Right ventricle myocardium inferior (tissue), 1 donor: ENCODE measurements at places on chromosomes 7 and 10.

DNA sequence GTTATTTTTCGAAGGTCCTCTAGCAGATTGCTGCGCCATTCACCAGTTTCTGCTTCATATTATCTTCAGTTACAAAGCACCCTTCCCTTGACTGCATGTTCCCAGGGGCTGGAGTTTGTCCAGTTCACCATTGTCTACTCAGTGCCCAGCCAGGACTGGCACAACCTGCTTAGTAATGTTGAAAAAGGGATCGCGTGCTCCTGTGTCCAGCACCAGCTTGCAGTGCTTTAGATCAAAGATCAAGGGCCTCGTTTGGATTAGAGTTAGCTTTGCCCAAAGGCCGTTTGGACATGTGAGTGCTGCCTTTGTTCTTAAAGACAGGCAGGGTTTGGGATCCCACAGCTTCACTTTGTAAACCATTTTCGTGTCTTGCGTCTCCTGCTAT lies 867 bp downstream of the ATP6V0E2 start:
- DNase-seq, result no peak

DNA sequence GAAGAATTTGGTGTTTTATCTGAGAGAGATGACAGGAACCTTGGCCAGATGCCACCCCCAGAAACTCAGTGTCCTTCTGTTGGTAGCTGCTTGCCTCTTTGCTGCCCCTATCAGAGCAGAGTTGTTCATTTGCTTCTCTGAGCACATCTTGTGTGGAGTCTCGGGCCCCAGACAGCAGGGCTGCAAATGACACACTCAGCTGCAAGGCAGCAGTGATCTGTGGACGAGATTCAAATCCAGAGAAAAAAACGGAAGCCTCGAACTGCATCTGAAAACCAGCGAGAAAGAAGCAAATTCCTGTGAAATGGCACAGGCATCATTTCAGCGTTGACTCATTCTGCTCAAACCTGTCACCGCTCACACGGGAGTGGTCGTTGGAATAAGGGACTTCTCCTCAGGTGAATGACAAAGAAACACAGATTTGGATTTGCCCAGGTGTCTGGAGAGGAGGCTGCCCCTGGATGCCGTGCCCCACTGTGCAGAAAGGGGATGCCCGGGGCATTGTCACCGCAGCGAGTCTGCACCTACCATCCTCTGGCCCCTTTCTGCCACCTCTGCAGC lies 144.7 kb downstream of the PFKFB3 start:
- no peak for DNase-seq

GRCh38 chr10:77187376-77187999 lies 450.1 kb downstream of the KCNMA1 start:
- DNase-seq, result no peak

DNA sequence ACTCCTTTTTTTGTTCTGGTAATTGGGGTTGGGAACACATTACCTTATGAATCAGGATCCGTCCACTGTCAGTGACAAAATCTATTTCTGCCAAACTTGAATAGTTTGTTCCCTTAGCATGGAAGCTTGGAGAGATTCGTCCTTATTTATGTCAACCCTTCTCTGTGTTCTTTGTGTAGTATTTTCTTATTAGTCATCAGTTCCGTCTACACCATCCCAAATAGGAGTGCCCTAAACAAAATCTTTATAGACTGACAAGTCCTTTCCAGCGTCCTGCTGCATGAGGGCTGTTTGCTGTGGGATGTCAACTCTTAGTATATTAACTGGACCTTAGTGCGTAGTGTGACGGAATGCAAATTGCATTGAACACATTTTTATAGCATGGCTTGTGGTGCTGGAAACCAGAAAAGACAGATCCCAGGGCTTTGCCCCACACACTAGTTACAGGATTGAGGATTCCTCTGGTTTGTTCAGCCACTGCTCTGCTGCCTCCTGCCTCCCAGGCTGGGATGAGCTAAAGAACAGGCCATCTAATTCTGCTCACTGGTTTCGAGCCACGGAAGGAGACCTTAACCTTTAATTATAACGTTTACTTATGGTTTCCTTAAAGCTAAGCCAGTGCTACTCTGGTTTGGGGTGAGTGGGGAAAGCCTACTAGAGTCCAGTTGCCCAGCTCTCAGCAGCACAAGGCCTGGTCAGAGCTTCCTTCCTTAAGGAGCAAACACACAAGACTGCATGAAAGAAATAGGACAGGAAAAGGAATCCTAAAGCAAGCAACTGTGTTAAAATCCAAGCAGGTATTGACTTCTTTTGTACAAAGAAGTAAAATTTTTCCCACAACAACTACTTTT lies 194.4 kb downstream of the CCSER2 start:
- no peak for DNase-seq

GRCh38 chr7:116950889-116951351 lies 2.4 kb upstream of the ST7 start:
- no peak for DNase-seq

DNA sequence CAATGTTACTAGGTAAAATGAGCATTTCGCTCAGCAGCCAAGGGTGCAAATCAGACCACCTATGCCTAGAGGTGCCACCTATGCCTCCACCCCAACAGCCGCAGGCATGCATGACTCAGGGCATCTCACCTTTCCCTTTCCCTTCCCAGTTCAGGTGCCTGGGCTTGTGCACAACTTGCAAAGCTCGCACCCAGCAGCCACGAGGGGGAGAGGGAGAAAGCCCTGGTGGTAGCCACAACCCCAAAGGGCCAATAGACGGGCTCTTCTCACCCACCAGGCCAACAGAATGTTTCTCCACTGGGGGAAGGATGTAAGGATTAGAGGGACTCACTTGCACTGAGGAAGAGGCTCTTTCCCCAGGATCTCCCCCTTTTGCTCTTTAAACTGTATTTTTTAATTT lies 462.3 kb upstream of the PCDH15 start:
- no peak for DNase-seq

GRCh38 chr7:70655694-70656093 lies 476.2 kb upstream of the GALNT17 start:
- DNase-seq, result no peak

- DNase-seq, result no peak
Measured at GRCh38 chr7:87779806-87780205, 96.4 kb downstream of the SLC25A40 start.

GRCh38 chr7:157519246-157519645 lies 182.4 kb downstream of the DNAJB6 start:
- no peak for DNase-seq

- DNase-seq, result no peak
Measured at GRCh38 chr7:7653593-7654187, 13.1 kb downstream of the UMAD1 start.

- DNase-seq, result no peak
Measured at GRCh38 chr10:128174581-128175559, 48.6 kb upstream of the MKI67 start.

DNA sequence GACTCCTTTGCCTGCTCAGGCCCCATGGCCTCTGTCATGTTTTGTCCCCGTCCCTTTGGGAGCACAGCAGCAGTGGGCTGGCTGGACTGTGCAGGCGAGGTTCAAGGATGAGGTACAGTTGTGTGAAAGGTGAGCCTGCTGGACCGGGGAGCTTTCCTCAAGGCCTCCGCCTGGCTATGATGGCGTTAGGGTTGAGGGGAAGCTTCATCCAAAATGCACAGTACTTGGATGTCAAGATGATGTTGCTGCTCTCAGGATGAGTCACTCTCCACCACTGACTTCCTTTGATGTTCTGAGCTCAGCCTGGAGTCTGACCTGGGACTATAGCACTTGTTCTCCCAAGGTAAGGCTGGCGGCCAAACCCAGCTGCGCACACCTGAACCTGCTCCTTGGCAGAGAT lies 152.7 kb upstream of the SHH start:
- no peak for DNase-seq

DNA sequence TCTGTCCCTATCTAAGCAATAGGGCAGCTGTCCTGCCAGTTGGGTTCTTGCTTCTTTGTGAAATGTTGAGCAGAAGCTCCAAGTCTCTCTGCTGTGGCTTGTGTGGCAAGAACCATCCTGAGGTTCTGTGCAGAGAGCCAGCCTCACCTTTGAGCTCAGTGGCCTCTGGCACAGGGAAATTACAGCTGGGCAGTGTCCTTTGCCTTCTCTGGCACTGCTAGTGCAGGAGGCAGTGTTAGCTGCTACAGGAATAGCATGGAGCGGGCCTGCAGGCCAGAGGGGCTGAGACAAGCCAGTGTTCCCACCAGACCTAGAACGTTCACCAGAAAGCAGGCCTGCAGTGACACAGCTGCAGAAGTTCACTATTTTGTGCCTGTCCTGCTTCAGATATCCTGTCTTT lies 1.8 kb downstream of the PRXL2A start:
- DNase-seq, result no peak

GRCh38 chr7:45918556-45918955 lies 2.5 kb downstream of the IGFBP3 start:
- no peak for DNase-seq

GRCh38 chr7:128801003-128801402 lies 9.2 kb downstream of the CCDC136 start:
- no peak for DNase-seq

- DNase-seq, result peak; percentile 48
Measured at GRCh38 chr10:131806646-131807317, 94.0 kb upstream of the PPP2R2D start.
